ENCODE measurements at places on chromosomes 16 and 17.

GRCh38 chr16:66182592-66182991 is 183.9 kb upstream of the CDH5 start:
- no peak for DNase-seq

- no peak for DNase-seq
These were observed 236.4 kb downstream of the MAP2K6 start for GRCh38 chr17:69650881-69651280.

DNA sequence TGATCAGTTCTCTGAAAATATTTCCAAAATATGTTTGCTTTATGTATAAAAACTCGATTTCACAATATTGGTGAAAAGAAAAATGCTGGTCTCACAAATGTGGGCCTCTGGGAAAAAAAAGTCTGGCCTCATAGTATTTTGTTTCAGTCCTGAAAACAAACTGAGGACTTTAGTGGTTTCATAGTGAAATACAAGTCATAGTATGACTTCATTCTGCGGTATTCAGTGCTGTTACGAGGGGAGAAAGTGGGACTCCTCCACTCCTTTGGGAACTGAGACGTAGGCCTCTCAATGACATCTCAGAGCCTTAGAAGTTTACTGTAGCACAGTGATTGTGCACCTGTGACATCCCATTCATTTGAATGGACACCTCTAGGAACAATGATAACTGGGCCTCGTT is 56.0 kb downstream of the CYB561 start:
- DNase-seq = no peak

GRCh38 chr17:4477255-4477791 is 21.4 kb upstream of the SPNS2 start:
- no peak for DNase-seq

GRCh38 chr17:69577098-69577497 is 162.6 kb downstream of the MAP2K6 start:
- no peak for DNase-seq

GRCh38 chr16:53080345-53081031 is 25.7 kb downstream of the CHD9 start:
- no peak for DNase-seq

- DNase-seq = no peak
These were observed 611 bp downstream of the BANP start for GRCh38 chr16:87951552-87952538.

GRCh38 chr17:75417054-75417580 is 11.6 kb upstream of the GRB2 start:
- DNase-seq = no peak

GRCh38 chr17:57067162-57067561 is 17.9 kb upstream of the AKAP1 start:
- DNase-seq = no peak

GRCh38 chr16:9372934-9373890 is 281.8 kb downstream of the HAPSTR1 start:
- DNase-seq = no peak

- no peak for DNase-seq
These were observed 281.7 kb downstream of the GRIN2A start for GRCh38 chr16:9900576-9900975.

DNA sequence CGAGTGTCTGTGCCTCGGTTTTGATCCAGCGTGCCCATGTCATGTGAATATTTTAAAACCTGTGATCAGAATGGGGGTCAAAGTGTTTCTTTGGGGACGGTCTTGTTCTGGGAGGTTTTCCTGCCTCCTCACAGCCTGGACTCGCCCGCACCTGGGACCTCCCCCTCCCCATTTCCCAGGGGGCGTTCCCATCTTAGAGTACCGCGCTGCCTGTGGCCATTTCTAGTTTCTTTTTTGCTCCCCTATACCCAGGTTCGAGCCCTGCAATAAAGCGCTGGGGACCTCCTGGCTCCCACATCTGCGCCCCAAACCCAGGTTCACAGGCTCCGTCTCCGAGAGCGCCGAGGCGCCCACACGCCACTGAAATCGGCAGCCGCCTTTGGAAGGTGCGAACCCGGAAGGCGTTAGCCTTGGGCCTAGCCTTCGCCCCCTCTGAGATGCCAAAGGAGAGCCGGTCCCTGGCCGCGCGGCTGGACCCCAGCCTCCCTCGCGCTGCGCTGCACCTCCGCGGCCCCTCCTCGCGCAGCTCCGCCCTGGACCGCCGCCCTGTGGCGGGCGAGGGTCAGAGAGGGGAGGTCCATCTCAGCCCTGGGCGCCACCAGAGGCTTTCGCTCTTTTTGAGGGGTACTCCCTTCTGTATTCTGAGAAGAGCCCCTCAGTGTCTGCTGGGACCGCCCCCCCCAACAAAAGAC is 1.7 kb downstream of the KCNJ12 start:
- no peak for DNase-seq

- no peak for DNase-seq
These were observed 123.5 kb upstream of the CHMP6 start for GRCh38 chr17:80868022-80868609.

- no peak for DNase-seq
These were observed 3.1 kb upstream of the NFATC3 start for GRCh38 chr16:68081861-68082628.

DNA sequence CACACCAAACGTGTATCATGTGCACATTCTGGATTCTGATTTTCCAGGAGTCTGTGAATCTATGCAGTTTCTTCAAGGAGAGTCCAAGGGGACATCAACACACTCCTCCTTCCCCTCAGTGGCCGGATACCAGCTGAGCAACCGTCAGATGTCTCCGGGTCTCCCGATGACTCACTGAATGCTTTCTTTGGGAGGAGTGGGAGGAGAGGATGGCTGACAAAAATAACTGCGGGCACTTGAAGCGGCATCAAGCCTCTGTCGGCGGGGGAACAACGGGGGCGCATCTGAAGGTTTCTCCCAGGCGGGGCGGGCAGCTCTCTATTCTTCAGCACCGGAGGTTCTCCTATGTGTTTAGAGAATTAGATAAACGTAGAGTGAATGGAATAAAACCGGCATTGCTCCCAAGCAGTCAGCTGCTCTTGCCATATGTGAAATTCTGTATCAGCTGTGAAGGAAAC is 24.6 kb upstream of the LRRC75A start:
- DNase-seq = no peak

DNA sequence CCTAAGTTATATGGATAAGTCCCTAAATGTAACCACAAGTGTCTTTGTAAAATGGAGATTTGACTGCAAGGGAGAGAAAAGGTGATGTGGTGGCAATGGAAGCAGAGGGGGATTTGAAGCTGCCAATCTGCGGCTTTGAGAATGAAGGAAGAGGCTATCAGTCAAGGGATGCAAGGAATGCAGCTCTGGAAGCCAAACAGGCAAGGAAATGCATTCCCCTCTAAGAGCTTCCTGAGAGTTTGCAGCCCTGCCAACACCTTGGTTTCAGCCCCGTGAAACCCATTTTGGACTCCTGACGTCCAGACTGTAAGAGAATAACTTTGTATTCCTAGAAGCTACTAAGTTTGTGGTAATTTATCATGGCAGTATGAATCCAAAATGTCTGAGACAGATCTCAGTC is 167.3 kb upstream of the MPHOSPH6 start:
- no peak for DNase-seq

GRCh38 chr16:72857834-72858664 is 189.9 kb downstream of the ZFHX3 start:
- DNase-seq = no peak

GRCh38 chr17:1486802-1487695 is 5.4 kb downstream of the MYO1C start:
- DNase-seq = peak; percentile 49

DNA sequence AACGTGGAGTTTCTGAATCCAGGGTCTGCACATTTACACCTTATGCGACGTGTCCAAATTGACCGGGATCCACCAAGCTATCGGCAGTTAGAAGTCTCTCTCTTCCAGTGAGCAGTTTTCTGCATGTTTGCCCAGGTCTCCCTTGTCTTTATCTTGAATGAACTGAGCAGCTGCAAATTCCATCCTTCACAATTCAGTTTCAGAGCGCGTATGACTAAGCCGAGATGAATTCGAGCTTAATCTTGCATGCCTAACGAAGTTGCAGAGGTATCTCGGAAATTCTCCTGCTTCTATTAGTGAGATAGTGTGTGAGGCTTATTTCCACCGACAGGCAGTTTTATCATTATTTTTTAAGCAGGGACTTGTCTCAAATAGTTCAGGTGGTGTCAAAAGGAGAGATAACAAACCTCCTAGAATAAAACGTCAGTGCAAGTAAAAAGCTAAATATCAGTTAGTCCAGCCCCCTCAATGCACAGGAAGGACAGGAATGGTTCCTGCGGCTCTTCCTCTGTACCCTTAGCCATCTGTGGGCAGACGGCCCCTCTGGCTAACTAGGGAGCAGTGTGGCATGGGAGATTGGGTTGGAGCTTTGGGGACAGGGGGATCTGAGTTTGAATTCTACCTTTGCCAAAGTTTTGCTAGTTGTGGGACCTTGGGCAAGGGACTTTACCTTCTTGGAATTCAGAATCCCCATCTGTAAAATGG is 93.0 kb upstream of the GPR139 start:
- DNase-seq = no peak

DNA sequence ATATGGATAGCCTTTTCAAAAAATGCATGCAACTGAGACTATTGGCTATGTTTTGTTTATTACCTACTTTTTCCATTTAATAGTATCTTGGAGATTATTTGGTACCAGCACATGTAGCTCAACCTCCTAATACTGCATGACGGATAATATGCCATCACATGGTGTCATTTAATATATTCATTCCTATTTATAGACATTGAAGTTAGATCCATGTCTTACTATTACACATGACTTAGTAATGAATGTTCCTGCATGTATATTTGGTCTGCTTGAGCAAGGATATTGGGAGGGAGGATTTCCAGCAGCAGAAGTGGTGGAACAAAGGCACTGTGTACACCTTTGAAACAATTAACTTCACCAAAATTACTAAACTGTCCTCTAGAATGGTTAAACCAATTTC is 561.3 kb downstream of the WWOX start:
- no peak for DNase-seq

GRCh38 chr16:87636050-87636684 is 33.9 kb downstream of the JPH3 start:
- DNase-seq = peak; percentile 54

DNA sequence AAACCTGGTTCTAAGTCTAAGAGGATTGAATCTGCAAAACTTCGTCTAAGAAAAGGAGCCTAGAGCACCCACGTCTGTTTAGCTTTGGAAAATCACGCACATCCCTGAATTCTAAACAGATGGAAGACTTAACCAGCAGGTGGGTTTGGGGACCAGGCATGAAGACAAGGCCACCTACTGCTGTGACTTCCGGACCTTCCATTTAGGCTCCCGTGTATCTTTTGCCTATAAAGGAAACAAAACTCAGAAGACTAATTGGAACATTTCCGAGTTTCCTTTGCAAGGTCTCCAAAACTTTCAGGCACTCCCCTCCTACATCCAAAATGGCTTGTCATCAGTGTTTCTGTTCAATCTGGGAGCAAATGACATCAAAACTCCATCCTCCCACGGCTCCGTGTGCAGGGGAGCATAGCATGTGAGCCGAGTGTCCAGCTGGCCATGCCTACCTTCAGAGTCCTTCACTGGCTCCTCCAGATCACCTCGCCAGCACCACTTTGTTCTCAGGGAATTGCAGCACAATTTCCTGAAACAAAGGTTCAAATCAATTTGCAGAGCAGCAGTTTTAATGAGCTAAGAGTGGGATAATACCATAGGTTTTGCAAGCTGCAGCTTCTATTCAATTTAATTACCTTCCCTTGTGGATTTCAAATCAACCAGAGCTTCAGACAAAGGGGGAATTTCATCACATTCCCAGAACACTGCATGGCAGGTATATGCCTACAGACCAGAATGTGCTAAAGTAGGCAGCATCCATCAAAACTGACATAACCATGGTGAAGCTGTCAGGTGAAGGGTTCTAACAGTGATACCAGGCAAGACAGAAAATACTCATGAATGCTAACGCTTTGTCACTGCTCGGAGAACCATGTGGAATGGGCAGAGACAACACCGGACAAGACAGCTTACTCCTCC is 23.5 kb downstream of the CACNG1 start:
- no peak for DNase-seq

All from NCI-H526 treated with DMSO at 0.1 percent for 48 hours (cell line).